Cortex of kidney (tissue), 1 donor: ENCODE measurements at places on chromosomes 4 and X.
A peak's percentile ranks its signal among the peaks of the same experiment; 100 is the strongest.

DNA sequence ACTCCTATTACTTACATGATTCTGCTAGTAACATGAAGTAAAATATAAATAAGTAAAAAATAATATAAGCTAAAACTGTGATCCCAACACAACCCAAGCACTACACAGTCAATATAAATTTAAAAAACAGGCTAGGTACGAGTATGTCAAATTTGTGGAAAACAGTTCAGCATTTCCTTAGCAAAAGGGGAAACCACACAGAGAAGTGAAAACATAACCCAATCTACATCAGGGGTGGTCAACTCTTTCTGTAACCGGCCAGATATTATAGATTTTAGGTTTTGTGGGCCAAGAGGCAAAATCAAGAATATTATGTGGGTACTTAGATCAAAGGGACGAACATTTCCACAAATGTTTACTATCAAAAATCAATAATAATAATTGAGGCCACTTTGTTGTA lies 70.1 kb downstream of the CHST7 start:
- no peak for DNase-seq

- no peak for DNase-seq
These were observed 89.7 kb upstream of the NDP start for GRCh38 chrX:44062840-44063239.

DNA sequence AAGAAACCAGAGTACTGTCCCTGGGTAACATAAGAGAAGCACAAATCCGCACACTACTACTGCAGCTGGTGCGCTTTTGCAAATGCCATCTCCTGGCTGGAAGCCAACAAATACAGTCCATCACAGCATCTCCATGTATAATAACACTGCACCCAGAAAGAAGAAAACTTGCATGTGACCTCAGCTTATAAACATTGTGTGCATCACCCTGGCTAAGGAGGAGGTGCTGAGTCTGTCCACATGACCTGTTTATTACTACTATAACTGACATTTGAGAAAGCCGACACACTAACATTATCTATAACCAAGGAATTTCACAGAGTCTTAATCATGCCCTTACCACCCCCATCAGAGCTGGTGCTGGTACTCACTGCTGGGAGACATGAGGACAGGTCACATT lies 516.8 kb downstream of the CFAP47 start:
- no peak for DNase-seq

DNA sequence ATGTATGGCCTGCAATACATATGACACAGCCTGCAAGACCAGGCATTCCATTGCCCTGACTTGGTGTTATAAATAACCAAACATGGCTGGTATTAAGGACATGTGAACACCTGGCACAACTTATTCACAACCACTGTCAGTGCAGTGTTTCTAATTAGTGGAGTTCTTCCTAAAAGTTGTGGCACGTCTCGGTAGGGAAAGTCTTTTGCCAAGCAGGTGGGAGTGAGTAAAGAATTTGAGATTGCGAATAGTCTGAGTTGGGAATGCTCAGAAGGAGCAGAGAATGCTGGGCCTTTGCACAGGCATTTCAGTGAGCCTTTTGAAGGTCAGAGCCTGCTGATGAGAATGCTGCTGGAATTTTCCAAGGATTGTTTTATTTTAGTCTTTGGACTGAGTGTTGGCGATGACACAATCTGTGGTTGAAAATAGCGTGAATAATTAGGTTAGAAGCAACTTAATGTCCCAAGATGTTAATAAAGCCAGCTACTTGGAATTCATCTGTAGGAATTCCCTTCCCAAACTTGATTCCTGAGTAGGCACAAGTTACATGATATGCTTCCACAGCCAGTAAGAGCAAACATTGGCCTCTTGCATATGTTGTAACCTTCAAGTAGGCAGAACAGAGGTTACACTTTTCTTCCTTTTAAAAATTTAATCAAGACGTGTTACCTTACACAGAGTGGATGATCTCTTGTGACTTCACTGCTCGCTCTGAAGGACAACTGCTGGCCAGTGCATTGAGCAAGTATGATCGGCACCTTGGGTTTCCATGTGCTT lies 83.6 kb upstream of the PGRMC2 start:
- no peak for DNase-seq

GRCh38 chrX:78754917-78755316 lies 7.4 kb downstream of the LPAR4 start:
- DNase-seq = no peak

DNA sequence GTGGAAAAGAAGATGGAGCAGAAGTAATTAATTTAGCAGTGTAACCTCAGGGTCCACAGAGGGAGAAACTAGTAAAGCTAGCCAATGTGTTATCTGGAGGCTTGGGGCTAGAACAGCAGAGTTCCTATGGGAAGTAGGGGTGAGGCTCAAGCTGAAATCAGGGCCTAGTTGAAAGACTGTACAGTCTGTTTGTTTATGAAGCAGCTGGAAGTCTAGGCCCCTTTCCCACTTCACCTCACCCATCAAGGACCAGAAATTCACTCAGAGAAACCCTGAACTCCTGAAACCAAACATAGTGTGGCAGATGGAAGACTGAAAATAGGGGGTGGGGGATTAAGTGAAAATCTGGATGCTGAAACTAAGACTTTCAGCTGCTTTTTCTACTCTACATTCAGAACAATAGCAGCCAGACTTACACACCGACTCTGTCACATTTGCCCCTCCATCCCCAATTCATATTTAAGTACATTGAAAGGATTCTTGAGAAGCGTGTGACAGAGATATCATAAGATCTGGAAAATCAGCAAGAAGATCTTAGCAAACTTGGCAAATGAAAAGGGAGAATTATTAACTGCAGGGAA lies 32.6 kb upstream of the FAM241A start:
- no peak for DNase-seq

DNA sequence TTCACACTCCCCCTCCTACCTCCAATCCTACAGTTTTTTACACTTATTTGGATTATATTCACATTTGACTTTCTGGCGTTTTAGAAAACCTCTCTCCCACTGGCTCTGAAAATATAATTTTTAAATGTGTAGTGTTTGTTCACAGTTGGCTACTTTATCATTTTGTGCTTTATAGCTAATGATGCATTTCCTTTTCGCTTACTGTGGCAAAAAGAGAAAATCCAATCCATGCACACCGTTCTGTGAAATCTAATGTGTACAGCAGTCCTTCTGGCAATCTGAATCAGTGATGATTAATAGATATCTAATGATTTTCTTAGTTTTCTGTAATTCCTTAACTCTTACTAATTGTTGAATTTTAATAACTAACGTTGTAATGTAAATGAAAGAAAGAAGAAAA lies 271.5 kb downstream of the ARAP2 start:
- no peak for DNase-seq

DNA sequence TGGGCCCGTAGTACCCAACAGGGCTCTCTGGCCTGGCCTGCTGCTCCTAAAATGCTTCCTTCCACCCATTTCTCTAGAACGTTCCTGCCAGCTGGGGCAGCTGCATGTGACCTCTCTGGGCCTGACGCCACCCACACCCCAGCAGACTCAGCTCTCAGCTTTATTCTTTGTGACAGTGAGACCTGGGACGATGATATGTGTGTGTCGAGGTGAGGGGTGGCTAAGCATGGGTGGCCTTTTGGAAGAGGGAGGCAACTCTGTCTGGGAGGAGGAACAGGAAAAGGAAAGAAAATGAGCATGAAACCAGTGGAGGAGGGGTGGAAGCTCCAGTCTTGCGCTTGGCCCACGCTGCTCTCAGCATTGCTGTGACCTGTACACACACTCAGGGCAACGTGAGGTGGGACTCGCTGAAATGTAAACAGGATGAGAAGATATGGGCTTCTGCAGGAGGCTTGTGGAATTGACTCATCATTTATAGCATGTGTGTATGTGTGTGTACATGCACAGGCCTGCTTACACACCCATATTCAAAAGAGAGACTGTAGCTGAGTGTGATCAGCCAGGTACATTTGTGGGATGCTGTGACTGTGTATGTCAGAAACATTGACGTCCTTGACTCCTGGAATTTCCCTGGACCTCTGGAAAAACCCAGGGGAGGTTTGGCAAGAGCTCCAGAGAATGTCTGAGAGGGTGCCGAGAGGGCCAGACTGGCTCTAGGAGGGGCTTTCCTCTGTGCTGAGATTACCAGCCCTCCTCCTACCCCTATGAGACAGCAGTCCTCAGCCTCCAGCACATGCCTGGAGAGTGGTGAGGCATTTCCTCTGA lies 137.9 kb downstream of the PJA1 start:
- no peak for DNase-seq

- no peak for DNase-seq
These were observed 32.2 kb upstream of the FAT1 start for GRCh38 chr4:186755550-186756519.

DNA sequence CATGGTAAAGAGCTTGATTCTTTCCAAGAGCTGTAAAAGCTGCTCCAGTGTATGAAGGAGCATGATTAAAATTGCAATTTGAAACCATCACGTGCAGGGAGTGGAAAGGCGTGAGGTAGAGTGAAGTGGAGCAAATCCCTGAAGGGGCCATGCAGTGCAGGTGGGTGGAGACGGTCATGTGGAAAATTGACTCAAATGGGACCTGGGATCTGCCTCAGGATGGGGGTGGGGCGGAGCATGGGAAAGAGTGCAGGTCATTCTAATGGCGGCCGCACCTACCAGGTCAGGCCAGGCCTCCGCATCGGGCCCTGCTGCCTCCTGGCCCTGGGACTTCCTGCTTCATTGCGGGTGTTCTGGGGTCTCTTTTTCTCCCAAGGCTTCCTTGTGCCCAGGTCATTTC lies 25.3 kb upstream of the TRIM60 start:
- no peak for DNase-seq

- DNase-seq = peak; percentile 3
These were observed 40.5 kb upstream of the OGT start for GRCh38 chrX:71492231-71493065.

DNA sequence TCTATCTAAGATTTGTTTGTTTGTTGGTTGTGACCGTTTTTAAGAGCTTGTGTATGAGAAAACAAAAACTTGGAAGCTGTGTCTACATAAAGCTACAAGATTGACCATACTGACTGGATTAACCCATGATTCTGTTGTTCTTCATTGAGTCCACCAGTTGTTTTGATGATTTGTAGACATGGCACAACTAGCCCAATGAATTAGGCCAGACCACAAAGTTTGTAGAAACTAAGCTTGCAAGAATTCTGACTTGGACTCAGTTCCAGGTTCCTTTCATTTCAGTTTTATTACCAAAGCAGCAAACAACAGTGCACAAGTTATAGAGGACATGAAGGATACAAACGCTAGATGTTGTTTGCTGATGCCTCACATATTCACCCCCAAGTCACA lies 119.3 kb downstream of the RASGEF1B start:
- DNase-seq = no peak

DNA sequence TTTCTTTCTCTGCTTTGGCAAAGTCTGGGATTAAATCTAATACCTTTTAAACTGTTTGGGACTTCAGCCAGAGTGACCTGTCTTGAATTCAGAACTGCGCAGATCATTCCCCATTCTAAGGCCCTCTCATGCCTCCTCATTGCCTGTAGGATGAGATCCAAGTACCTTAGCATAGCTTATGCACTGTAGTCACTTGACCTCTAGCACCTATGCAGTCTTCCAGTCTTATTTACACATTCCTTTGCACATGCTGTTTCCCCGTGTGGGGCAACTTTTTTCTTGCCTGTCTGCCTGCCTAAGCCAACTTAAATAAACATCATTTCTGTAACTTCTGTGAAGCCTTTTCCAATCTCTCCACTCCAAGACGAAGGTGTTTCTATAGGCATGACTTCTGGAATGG lies 68.4 kb downstream of the AR start:
- DNase-seq = no peak

DNA sequence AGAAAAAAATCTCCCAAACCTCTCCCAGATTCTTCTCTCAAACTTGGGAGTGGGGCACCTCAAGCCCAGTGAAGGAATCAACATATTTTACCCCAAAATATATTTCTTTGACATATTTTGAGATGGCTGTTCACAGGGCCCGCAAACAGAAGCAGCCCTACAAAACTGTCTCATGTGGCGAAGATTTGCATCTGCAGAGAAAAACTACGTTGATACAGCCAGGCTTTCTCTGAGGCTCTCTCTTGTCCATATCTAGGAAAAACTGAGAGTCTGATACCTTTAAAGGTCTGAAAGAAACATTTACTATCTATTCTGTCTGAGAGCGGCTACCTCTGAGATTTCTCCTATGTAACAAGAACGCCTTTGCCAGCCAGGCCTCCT lies 23.3 kb upstream of the TMSB4X start:
- DNase-seq = no peak

DNA sequence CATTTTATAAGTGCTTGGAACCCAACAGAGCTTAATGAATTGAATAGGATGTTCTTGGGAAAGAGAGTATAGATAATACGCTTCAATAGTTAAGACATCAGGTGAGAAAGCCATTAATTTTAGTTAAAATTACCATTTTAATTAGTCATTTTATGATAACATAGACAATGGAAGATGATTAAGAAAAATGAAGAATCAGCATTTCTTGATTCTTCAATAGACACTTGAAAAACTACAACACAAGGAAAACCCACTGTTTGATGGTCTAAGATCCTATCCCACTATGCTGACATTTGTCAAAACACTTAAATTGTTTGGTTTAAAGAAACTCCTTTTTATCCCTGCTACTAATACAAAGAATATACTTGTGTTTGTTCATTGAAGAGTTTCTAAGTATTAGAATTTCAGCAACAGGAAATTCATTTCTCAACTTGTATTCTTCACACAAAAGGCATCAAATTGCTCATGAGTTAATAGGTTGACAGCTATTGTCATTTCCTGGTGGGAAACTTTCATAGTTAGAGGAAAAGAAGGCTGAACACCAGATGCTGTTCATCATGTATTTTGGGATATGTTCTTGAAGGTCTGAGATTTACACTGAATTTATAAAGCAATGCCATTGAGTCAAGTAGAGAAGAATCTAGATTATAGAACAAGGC lies 9.6 kb upstream of the CXCL2 start:
- DNase-seq = no peak

DNA sequence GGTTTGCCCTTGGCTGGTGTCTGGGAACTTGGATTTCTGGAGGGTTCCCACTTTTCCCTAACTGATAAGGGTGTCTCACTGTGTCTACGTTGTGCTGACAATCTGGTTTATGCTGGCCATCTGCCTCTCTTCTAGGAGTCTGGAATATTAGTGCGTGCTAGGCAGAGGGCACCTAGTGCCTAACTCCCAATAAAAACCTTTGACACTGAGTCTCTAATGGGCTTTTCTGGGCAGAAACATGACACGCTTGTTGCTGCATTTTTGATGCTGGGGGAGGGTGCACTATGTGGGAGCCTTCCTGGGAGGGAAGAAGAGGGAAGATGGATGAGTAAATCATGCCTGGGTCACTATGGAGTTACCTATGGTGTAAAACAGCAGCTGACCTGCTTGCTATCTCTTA lies 16.3 kb upstream of the ZNF41 start:
- DNase-seq = no peak
